GM03348 (cell line): ENCODE measurements at places on chromosomes 5 and 9.

DNA sequence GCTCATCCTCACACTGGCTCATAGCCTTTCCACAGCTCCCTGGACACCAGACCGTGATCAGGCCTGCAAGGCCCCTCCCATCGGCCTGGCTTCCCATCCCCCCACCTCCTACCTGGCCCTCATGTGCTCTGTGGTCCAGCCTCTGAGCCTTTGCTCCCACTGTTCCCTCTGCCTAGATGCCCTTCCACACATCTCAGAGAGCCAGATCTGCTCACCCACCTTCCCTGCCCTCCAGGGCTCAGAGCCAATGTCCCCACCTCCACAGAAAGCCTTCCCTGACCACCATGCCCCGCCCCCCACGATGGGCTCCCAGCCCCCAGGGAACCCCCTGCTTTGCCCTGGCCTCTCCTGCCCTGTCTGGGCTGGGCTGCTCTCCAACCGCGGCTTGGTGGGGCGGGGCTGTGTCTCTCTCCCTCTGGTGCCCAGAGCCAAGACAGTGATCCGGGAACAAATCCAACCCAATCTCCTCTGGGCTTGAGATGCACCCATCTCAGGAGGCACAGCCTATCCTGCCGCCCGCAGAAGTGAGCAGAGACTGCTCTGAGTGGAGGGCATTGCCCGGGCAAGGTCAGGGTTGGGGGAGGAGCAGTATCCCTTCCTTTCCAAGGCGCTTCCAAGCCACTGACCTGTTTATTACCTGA, 1.6 kb downstream of the NINJ1 start:
- DNase-seq, result peak; percentile 76

- no peak for DNase-seq
Observed at GRCh38 chr5:75200776-75201175, 35.9 kb downstream of the ANKRD31 start.

- no peak for DNase-seq
Observed at GRCh38 chr9:134239939-134240338, 75.6 kb upstream of the RNU6ATAC start.

GRCh38 chr5:100634937-100635534, 99.9 kb downstream of the FAM174A start:
- DNase-seq, result no peak

- no peak for DNase-seq
Observed at GRCh38 chr5:68565427-68565826, 349.9 kb downstream of the PIK3R1 start.

DNA sequence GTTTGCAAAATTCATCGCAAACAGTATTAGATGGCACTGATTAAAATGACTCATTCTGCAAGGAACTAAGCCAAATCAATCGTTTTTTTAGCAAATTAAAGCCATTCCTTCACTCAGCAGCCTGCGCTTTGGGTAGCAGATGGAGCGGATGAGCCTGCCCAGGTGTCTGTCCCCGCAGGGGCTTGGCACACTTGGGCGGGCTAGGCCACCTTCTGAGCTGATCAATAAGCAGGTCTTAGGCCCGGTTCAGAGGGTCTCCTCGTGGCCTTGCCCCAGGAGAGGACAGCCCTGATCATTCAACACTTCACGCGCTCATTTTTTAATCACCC, 78.0 kb upstream of the FCN1 start:
- DNase-seq, result no peak

DNA sequence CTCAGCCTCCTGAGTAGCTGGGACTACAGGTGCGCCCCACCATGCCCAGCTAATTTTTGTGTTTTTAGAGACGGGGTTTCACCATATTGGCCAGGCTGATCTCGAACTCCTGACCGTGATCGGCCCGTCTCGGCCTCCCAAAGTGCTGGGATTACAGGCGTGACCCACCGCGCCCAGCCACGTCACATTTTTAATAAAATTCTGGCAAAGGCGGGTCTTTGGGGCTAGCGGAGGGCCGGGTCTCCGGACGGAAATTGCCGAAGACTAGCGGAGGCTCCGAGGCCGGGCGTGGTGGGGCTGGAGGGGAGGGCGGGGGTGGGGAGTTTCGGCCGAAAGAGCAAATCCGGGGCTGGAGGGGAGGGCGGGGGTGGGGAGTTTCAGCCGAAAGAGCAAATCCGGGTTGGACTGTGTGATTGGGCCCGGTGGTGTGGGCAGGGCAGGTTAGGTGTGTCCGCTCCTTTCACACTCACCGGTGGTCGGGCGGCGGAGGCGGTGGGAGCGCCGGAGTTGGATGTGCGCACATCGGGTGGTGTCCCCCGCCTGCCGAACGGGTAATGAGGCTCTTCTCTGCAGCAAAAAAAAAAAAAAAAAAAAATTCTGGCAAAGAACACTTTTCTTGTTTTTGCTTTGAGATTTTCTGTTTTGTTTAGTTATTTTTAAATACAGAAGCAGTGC, 27.1 kb downstream of the RUFY1 start:
- DNase-seq, result no peak

DNA sequence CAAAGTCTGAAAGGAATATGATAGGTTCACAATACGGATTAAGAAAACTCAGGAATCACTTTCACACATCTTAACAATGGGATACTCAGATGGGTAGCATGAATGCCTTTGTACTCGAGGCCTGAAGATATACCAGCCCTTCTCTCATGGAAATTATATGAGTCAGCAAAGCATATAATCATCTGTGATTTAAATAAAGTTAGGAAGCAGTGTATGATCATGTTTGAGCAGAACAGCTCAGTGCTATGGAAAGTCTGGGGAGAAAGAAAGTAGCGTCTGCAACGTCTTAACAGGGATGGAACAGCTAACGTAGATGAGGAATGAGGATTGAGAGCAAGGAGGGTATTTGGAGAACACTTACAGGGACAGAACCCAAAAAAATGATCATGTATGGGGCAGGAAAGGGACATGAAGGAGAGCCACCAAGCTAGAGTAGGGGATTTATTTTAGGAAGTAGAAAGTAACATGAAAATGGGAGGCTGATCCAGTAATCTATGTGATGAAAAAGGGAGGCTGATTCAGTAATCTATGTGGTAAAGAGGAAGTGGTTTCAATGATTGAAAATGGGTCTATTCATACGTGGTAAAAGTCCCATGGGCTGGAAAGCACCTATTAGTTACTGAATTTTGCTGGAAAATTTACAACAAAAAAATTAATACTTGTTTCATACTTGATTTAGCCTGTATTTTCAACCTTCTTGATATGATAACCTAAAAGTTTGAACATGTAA, 85.9 kb downstream of the GNA14 start:
- DNase-seq, result no peak

DNA sequence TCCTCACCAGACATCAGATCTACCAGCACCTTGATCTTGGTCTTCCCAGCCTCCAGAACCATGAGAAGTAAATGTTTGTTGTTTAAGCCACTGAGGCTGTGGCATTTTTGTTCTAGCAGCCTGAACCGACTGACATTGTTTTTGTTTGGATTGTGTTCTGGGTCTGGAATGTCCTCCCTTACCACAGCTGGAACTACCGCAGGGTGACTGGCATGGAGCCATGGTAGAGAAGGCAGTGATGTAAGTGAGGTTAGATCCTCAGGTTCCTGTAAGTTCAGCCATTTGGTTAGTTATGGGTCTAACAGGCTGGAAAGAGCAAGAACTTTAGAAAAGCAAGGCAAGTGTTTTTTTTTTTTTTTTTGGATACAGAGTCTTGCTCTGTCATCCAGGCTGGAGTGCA, 209.3 kb downstream of the DAB2IP start:
- peak; percentile 75 for DNase-seq

DNA sequence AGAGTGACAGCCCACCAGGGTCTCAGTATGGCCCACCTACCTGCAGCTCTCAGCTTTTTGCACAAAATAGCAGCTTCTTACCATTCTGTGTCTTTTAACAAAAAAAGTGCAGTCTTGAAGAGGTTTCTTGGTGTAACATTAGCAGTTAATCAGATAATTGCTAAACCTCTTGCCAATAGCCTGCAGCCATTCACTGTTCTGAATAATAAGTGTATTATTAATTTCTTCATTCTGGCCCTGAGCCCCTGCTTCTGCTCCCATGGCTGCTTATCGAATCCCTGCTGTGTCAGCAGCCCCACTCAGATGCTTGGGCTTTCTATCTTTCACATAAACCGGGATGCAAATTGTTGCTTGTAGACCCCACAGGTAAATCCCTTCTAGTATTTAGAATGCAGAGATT, 485.9 kb downstream of the CAAP1 start:
- no peak for DNase-seq

GRCh38 chr9:27467486-27467885, 56.6 kb upstream of the IFNK start:
- DNase-seq, result no peak

DNA sequence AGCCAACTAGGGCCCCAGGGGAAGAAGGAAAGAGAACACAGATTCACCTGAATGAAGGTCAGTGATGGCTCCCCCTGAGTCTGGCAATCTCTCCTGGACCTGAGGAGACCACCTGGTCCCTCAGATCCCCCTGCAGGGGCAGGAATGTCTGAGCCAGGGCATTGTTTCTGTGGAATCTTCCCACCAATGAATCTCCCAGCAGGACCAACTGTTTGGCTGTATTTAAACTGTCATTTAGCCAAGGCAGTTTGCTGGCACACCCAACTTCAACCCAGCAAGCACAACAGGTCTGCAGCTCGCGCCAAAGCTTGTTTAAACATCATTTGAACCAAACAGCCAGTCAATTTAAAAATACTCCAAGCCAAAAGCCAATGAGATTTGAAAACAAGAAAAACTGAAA, 92.6 kb downstream of the SH3TC2 start:
- DNase-seq, result no peak

GRCh38 chr9:82761956-82762355, 301.0 kb downstream of the RASEF start:
- no peak for DNase-seq

GRCh38 chr5:1747803-1748085, 51.9 kb downstream of the MRPL36 start:
- DNase-seq, result no peak

DNA sequence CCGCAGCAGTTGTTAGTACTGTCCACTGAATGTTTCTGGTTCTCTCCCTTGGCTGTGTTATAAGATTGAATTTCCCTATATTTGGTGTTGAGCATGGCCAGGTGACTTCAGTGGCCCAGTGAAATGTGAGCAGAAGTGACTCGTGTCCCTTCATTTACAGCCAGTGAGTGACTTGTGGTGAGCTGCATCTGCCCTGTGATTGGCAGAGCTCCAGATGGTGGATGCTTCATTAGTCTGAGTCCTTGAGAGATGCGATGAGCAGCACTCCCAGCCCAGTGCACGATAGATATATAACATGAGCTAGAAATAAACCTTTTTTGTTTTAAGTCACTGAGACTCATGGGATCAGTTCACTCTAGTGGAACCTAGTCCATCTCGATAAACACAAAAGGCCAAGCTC, 19.3 kb downstream of the PCSK5 start:
- DNase-seq, result no peak

GRCh38 chr9:89363921-89364665, 45.8 kb downstream of the SECISBP2 start:
- DNase-seq, result no peak

DNA sequence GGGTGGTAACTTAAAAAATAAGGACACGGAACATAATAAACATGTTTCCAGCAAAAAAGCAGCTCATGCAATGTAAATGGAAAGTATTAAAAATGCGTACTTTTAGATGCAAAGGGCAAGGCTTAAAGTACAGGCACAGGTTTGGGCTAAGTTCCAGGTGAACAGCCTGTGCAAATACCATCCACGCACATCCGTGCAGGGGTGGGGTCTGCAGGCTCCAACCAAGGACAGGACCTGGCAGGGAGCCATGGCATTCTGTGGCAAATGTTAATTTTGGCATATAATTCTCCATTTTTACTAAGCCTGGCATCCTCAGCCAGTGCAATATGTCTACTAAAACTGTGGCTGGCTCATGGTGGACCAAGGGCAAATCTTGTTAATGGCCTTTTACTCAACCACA, 365.8 kb upstream of the DAP start:
- DNase-seq, result no peak

- no peak for DNase-seq
Observed at GRCh38 chr5:115589043-115589442, 13.2 kb downstream of the TICAM2 start.

DNA sequence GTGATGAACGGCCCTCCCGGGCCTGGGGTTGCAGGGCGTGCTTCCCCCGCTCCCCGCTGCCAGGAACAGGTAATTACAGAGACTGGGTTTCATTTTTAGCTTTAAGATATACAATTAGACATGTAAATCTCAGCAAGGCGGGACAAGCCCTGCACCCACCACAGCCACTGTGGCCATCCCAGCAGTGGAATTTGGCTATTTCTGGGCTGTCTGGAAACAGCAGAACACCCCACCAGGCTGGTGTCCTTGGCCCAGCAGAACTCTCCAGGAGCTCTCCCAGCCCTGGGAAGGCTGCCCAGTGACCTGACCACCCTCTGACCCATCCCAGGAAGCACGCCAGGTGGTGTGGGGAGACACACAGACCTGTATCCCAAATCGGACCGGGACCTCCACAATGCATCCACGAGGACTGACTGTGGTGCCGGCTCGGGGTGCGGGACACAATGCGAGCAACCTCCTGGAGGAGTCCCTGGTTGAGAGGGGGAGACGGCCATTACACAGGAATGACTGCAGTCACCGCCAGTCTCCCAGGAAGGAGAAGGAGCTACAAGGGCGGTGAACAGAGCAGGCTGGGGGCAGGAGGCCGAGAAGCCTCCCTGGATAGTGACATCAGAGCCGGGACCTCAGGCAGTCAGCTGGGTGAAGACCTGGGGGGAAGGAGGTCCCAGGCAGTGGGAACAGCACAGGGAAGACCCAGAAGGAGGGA, 17.3 kb downstream of the EEIG1 start:
- peak; percentile 56 for DNase-seq

DNA sequence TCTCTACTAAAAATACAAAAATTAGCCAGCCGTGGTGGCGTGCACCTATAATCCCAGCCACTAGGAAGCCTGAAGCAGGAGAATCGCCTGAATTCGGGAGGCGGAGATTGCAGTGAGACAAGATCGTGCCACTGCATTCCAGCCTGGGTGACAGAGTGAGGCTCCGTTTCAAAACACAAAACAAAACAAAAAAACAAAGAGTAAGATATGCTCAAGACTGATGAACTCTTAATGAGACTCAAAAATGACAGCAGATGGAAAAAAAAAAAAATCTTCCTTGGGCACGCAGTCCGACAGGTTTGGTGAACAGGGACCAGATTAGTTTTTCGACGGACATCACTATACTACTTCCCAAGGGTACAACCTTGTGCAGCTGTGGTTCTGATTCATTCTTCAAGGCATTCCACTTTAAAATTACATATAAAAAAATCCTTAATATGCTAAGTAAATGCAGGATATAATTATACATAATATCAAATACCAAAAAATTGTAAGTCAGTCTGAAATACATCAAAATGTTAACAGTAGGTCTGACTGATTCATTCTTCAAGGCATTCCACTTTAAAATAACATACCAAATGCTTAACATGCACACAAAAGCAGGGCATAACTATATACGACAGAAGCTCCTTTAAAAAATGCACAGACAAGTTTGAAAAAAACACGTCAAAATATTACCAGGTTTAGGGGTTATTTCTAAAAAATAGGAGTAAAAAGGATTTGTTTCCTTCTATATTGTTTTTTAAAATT, 12.3 kb downstream of the PSIP1 start:
- no peak for DNase-seq

- peak; percentile 19 for DNase-seq
Observed at GRCh38 chr9:99870126-99870525, 36.3 kb upstream of the STX17 start.

GRCh38 chr9:91776409-91777291, 173.4 kb downstream of the ROR2 start:
- DNase-seq, result peak; percentile 29

- DNase-seq, result no peak
Observed at GRCh38 chr5:75046366-75047142, 5.8 kb downstream of the GCNT4 start.
